Thoracic aorta (tissue), 2 donors: ENCODE measurements at places on chromosomes 13 and 19. TPM values are rescaled to one million over a fixed set of nuclear protein-coding genes. Genes with fewer than 3 reads are reported as not detected.

The RPL13A gene
- 1,451 TPM for total RNA-seq

The SULT2A1 gene
- total RNA-seq: not detected

The PPM1N gene
- total RNA-seq: 6.6 TPM

The COL4A2 gene
- 1,135 TPM for total RNA-seq

The SLC6A16 gene
- 2.4 TPM for total RNA-seq

DNA sequence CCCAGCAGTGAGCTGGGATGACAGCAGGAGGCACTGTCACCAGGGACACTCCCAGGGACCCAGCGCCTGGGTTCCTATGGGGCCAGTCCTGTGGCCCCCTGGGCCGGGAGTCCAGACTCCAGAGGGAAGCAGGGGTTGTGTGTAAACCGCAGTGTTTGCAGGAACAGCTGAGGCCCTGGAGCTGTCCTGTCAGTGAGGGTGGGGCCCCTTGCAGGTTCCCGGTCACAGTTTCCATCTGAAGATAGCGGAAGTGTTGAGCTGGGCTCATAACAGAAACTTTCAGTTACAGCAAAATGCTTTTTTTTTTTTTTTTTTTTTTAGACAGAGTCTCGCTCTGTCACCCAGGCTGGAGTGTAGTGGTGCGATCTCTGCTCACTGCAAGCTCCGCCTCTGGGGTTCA lies 17.7 kb upstream of the CSNK1G2 start:
- no peak for DNase-seq
- no peak overlapping the region for H3K27ac ChIP-seq
- no peaks in the 10 kb centered on the region for H3K27me3 ChIP-seq
- no peak overlapping the region for H3K4me3 ChIP-seq
- H3K4me1 ChIP-seq: no peaks in the 10 kb centered on the region

- no peaks in the 10 kb centered on the region for H3K27me3 ChIP-seq
- no peaks in the 10 kb centered on the region for H3K36me3 ChIP-seq
- H3K4me1 ChIP-seq: no peaks in the 10 kb centered on the region
- DNase-seq: no peak
Measured at GRCh38 chr13:38763446-38764381, 76.8 kb downstream of the FREM2 start.

- no peak overlapping the region for H3K4me3 ChIP-seq
- no peak overlapping the region for H3K27ac ChIP-seq
- DNase-seq: no peak
- no peaks in the 10 kb centered on the region for H3K27me3 ChIP-seq
Measured at GRCh38 chr13:33138441-33138840, 122.2 kb downstream of the KL start.

DNA sequence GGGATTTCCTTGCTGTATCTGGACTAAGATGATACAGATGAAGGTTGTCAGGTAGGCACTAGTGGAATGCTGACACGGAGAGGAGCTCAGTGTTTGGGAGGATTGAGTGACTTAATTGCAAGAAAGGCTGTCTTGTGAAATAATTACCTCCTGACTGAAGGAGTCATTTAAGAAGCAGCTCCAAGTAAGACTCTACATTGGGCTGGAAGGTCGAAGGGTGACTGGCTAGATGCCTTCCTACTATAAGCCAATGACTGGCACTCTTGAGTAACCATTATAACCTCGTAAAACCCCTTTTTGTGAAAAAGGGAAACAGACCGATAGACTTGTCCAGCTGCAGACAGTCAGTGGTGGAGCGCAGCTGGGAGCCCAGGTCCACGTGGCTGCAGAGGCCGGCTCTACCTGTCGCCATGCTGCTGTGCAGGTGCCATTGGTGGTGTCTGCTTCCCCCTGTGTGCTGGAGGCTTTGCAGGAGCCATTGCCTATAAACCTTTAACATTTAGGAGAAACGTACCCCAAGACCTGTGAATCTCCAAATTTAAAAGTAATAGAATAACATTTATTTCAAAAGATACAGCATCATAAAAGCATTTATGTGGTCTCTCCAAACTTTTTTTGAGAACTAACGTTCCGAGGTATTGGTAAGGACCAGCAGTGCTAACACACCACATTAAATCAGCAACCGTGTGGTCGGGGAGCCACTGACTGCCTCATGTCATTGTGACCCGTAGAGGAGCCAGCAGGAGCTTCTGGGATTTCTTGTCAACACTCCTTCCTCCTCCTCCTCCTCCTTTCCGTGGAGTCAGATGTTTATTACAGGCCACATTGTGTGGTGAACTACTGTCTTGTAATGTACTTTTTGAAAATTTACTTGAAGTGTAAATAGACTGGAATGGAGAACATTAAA lies 80.4 kb upstream of the TEX29 start:
- H3K27ac ChIP-seq: no peak overlapping the region
- H3K36me3 ChIP-seq: peaks cover 18% of the 10 kb centered on the region
- H3K27me3 ChIP-seq: no peaks in the 10 kb centered on the region
- H3K4me1 ChIP-seq: peaks cover 12% of the 10 kb centered on the region
- H3K4me3 ChIP-seq: no peak overlapping the region

The TMEM205 gene
- 144 TPM for total RNA-seq

DNA sequence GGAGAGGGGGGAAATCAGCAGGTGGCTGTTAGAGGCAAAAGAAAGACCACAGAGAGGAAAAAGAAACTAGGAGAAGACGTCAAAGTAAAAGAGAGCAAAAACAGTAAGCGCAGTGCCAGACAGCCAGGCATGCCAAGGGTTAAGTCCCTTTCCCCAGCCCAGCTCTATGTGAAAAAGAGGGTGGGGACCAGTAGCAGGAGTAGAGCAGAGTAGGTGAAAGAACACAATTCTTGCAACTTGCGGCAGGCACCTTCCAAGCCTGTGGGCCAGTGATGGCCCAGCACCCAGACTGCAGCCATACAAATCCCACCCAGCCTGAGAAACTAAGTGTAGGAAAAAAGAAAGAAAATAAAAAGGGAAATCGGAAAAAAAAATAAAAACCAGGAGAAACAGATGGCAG lies 64.2 kb upstream of the ZNF85 start:
- no peak overlapping the region for H3K4me3 ChIP-seq
- no peaks in the 10 kb centered on the region for H3K36me3 ChIP-seq
- H3K27ac ChIP-seq: no peak overlapping the region
- no peak for DNase-seq
- no peaks in the 10 kb centered on the region for H3K4me1 ChIP-seq
- no peaks in the 10 kb centered on the region for H3K27me3 ChIP-seq

The METTL21C gene
- total RNA-seq: not detected

GRCh38 chr19:10871711-10872545 lies 575 bp downstream of the CARM1 start:
- H3K27ac ChIP-seq: peak overlapping the region; percentile 50
- DNase-seq: no peak
- H3K4me1 ChIP-seq: peaks cover 31% of the 10 kb centered on the region
- peak overlapping the region; percentile 84 for H3K4me3 ChIP-seq
